Activated CD4-positive, alpha-beta T cell treated with anti-CD3 and anti-CD28 coated beads for 1 hour (primary cell): ENCODE measurements at places on chromosomes 3 and 15.

- DNase-seq, result no peak
Measured at GRCh38 chr3:24520976-24521419, 26.3 kb upstream of the THRB start.

DNA sequence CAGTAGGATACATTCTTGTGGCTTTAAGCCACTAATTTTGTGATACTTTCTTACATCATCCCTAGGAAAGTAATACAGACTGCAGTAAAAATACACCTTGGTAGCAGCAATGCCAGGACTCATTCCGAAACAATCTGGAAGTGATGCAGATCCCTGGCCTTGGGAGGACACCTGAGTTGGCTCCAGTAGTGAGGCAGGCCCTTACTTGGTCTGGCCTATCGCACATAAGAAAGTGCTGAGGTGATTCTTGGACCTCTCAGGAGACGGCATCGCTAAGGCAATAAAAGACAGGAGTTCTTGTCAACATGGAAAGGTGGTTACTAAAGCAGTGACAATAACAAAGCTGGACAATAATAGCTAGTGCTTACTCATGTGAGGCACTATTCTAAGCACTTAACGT, 126.5 kb downstream of the SUCNR1 start:
- no peak for DNase-seq

- no peak for DNase-seq
Measured at GRCh38 chr3:17035033-17035432, 150.3 kb downstream of the PLCL2 start.

DNA sequence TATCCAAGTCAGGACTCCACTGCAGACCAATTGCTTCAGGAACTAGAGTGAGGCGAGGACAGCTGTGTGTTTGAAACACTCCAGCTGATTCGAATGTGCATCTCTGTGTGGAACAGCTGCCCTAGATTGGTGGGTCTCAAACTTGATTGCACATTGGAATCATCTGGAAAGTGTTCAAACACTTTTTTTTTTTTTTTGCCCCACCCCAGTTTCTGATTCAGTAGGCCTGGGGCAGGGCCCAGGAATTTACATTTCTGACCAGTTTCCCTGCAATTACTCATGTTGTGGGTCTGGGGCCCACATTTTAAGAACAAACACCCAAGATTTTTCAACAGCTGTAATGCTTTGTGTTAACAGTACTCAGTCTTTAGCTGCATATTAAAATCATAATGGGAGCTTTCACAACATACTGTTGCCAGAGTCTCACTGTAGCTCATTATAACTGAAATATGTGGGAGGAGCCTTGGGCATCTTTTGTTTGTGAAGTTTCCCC, 156.6 kb downstream of the NR1D2 start:
- DNase-seq, result no peak

DNA sequence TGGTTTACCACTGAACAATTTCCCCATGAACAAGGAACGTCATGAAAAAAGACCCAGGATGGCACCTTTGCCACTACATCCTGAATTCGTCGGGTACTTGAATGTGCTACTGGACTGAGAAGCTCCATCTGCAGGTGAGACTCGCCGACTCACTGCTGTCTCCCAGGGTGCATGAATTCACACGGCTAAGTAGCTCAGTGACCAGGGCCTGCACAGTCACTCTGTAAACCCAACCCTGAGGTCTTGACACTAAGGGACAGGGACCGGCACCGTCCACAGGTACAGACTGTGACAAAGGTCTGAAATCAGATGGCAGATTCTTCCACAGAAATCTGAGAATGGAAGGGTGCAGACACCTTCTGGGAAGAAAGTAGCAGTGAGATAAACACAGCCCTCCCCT, 187.4 kb downstream of the ADAMTS17 start:
- DNase-seq, result no peak

DNA sequence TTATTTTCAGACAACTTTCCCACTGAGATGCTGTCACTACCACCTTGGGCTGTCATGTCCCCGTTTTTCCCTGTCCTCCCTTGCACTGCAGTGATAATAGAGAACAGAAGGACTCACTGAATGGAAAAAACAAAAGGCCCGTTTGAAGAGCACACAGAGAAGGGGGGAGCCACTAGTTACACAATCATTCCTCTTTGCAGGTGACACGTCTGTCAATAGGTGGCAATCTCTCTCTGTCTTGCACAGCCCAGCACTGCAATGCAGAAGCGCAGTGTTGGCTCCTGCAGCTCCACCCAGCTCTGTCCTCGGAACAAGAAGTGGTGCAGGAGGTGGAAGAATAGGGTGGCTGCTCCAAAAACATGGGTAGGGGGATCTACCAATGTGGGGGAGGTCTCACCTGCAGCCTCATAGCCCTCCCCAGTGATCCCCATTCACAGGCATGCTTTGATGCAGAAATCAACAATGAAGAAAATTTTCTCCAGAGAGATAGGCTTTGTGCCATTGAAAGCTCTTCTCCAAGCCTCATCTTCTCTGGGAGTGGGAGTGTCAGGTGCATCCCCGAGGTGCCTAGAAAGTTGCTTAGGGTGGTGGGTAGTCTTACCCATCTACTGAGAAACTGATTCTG, 31.8 kb downstream of the FSTL1 start:
- DNase-seq, result no peak

DNA sequence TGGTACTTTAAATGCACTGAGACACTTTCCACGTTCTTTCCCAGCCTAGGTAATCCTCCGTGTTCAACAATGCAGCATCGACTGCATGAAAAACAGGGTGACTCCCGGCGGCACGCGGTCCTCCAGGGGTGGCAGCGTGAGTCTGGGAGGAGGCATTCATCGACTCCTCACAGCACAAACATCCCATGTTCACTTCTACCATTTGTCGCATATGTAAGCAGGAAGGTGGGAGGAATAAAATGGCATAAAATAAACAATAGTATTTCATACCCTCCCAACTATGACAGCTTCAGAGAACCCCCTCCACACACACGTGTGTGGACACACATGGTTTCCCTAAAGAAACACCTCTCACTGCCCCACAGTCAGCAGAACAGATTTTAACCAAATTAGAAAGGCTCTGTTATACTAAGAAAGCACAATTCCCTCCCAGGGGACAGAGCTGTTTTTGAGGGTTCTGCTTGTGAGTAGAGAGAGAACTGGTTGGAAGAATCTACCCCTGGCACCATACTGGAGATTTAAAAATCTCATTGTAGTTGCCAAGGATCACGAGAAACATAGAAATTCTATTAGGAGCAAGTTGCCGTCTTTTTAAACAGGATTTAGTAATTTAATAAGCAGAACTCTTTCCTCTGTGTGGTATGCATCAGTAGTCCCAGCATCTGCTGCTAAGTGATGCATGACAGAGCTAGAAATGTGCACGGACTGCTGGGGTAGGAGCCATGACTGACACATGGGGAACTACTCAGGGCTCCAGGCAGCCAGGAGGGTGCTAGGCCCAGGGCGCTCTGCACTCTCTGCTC, 6.0 kb downstream of the FAM43A start:
- DNase-seq, result no peak

DNA sequence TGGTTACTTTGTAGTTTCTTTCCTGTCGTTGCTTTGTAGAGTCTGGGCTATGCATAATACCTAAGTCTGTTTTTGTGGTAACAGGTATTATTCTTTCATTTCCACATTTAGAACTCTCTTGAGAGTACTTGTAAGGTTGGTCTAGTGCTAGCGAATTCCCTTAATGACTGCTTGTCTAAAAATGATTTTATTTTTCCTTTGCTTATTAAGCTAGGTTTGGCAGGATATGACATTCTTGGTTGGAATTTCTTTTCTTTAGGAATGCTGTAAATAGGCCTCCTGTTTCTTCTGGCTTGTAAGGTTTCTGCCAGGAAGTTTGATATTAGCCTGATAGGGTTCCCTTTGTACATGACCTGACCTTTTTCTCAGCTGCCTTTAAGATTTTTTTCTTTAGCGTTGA, 70.1 kb upstream of the SGO1 start:
- DNase-seq, result no peak

DNA sequence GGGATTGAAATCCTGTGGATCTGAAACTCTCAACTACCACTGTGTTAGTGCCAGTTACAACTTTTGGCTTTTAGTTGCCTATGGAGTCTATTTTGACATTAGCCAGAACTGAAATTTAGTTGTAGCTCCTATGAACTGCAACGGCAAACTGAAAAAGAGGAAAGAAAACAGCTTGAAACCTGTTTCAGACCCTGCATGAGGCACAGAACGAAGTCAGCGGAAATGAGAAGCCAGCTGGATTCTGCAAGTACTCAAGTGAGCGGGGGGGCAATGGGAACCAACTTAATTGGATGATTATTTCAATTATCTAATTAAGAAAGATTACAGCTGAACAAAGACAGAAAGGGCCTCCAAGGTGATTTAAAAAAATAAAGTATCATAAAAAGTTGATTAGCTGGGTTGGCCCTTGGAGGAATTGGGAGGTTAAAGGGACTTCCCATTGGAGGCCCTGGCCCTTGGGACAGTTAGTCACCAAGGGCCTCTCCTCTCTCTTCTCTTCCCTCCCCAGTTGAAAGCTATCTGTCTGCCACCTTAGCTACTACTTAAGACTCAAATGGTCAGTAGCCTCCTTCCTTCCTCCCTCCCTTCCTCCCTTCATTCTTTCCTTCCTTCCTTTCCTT, 352.1 kb downstream of the SHQ1 start:
- DNase-seq, result no peak

- DNase-seq, result no peak
Measured at GRCh38 chr3:125238759-125239158, 26.2 kb upstream of the SLC12A8 start.

GRCh38 chr3:80215191-80215590, 447.4 kb upstream of the ROBO1 start:
- DNase-seq, result no peak

DNA sequence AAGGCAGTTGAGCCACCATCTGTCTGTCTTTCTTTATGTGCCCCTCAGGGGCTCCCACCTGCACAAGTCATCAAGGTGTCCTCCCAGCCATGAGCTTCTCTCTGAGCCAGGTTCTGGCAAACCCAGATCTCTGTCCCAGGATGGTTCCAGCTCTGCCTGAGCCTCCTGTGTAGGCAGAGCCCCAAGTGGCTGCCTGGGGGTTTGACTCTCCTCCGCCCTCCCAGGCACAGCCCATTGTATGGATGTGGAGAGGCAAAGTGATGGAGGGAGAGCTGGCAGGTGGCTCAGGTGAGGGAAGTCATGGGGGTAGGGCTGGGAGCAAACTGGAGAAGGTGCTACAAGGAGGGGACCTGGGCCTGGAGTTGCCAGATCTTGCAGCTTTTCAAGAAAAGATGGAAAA, 56.9 kb downstream of the GRIP2 start:
- no peak for DNase-seq

- no peak for DNase-seq
Measured at GRCh38 chr3:149771652-149772271, 19.5 kb upstream of the COMMD2 start.

DNA sequence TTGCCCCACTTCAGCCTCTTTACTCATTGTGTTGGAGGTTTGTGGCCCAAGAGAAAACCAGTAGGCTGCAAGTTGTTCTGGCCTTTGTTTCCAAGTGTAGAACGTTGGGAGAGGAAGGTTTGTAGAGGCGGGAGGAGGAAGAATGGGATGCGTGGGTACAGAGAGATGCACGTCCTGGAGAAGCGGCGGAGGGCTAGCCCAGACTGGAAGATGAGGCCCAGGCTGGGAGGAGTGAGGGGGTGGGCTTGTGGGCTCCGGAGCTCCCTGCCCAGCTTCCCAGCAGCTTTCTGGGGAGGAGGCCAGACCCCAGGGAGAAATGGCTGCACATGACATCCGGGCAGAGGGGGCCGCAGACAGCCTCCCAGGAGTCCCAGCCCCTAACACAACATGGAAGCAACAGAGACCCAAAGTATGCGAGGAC, 5.3 kb downstream of the PLA2G4F start:
- no peak for DNase-seq

DNA sequence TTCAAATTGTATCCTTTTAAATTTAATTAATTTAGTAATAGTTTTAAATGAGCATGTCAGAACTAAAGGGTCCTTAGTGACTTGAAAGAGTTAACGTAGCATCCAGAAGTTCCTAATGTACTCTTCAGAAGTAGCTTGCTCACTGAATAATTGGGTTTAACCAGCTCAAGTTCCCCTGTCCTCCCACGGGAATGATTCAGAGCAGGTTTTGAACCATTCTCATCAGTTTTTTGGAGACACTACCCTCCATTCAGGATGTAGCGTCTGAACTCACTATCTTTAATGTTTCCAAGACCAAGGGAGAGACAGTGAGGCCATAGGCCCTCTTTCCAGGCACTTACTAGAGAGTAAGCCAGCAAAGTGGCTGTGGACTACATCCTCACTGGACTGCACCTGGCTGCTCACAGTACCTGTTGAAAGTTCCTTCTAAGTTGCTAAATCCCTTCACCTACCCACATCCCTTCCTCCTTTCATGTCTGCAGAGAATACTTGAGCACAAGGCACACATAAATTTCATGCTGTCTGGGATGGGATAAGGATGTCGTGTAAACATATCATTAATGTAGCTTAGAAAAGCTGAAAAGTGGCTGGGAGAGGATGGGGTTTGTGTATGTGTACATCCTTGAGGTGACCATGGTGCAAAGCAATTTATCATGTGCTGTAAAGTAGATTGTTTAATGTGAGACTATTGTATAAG, 146.3 kb downstream of the PLCL2 start:
- no peak for DNase-seq

GRCh38 chr3:4823986-4824925, 155.0 kb upstream of the BHLHE40 start:
- no peak for DNase-seq

DNA sequence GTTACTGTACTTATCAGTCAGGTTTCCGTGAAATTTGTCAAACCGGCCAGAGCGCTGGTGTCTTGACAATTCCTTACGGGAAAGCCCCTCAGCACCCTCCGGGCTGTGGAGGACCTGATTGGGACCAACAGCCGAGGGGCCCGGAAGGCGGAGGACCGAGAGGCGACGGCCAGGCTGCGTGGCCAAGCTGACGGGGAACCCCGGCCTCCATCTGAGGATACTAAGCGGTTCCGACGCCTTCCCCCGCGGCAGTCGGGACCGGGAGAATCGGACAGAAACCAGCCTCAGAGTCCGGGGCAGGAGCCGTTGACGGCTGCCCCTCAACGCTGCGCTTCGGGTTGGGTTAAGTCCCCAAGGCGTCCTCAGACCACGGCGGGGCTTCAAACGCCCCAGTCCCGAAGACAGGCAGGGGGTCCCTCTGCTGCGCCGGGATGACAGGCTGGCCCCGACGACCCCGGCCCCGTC, 499 bp downstream of the ALDH1A2 start:
- DNase-seq, result no peak

DNA sequence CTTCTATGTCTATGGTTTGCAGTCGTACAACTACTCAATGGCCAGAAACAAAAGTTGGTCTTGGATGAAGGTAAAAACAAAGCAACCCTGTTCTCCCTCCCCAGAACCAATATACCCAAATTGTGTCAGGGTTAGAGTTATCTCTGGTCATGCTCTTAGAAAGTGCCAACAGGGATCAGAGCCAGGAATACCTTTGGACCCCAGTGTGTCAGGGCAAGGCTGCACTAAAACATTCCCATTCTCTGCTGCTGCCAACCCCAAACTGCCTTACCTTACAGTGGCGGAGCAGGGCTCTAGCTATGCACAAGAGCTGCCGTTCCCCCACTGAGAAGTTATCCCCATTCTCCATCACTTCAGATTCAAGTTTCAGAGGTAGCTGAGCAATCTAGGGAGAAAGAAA, 42.4 kb upstream of the PARL start:
- DNase-seq, result no peak

- no peak for DNase-seq
Measured at GRCh38 chr3:62954580-62954979, 79.4 kb upstream of the CADPS start.
